Right renal pelvis (tissue), 4 donors: ENCODE measurements at places on chromosomes 13 and 19.

DNA sequence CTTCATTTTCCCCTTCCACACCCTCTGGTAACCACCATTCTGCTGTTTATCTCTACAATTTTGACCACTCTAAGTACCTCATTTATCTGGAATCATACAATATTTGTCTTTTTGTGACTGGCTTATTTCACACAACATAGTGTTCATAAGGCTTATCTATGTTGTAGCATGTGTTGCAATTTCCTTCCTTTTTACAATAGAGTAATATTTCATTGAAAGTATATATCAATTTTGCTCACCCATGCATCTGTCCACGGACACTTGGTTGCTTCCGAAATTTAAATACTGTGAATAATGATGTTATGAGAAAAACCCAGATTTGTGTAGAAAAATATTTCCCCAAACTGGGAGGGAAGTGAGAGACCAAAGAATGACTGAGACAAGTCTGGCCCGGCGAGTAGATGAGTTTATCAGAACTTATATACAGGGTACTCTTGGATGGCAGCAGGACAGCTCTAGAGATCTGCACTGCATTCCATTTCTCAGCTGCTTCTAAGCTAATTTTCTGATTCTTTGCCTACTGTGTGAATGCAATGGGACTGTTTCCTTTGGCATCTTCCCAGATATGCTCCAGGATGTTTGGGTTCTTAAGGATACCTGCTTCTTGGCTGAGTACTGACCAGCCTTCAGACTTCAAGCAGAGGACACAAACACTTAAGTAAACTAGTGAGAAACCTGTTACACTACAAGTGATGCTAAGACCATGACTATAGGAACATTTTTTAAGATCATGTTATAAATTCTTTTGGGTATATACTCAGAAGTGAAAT is 834.0 kb upstream of the PCDH9 start:
- no peak for DNase-seq

DNA sequence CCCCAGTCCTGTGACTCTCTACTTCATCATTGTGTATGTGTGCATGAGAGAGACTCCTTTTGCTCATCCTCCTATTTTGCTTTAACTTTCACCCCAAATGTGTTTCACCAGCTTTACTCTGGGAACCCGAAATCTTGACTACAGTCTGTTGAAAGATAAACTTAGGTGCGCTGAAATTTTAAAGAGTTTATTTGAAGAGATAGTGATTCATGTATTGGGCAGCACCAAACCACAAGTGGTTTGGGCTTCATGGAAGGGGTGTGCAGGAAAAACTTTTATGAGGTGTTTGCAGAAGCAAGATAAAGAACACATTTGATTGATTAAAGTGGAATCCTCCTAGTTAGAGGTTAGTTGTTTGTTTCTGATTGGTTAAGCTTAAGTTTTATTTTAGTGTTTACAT is 50.8 kb upstream of the RFC3 start:
- no peak for DNase-seq

DNA sequence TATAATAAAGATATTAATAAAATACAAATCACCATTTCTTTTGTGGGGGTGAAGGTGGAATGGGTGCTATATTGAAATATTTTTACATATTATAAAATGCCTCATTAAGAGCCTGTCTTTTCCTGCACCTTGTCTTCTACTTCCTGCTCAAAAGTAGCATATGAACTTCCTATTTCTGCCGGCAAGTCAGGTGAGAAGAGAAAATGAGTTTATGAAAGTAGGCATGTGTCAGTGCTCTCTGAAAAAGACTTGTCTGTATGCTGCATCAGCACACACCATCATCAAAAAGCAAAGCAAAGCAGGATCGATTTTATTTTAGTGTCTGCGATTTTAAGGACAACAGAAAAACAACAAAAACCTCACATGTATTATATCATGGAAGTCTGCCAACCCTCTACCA is 114.2 kb downstream of the RAP2A start:
- DNase-seq: no peak

- DNase-seq: no peak
Measured at GRCh38 chr19:9673912-9674662, 813 bp downstream of the ZNF562 start.

DNA sequence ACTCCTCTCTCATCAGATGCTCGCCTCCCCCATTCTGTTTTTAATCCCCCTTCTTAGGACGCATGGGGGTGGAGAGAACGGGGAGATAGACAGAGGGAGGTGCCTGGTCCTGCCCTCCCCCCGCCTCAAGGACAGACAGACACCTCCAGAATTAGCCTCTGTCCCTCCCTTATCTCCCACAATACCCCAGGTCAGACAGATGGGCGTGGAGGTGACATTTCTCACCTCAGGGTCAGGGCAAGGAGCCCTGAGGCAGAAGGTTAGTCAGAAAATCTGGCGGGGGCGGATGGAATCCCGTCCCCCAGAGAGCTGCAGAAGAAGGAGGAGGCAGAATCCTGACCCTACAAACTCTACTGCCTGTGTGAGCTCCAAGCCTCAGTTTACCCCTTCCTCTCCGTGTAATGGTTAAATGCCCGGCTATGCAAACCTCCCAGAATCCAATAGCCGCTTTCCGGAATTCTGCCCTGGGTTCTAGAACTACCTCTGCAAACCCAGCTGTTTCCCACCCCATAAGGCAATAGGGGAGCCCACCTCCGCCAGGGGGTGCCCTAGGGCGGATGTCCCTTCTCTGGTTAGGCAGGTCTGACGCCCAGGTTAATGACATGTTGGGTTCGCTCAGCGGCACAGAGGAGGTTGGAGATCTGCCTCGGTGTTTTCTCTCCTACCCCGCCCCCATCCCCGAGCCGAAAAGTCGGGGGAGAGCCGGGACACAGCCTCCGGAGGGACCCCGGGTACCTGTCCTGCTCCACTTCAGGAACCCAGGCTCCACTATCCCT is 900 bp downstream of the PPP1R13L start:
- DNase-seq: no peak

GRCh38 chr19:50162988-50163387 is at the start of gene IZUMO2:
Gene IZUMO2 (minus strand): TSS chr19:50163281. CDS start chr19:50163194, 87 bp downstream.
- DNase-seq: no peak

- DNase-seq: no peak
Measured at GRCh38 chr13:44573071-44573470, 3.1 kb downstream of the TSC22D1 start.

GRCh38 chr13:111354789-111355188 is 34.3 kb downstream of the TEX29 start:
- no peak for DNase-seq

DNA sequence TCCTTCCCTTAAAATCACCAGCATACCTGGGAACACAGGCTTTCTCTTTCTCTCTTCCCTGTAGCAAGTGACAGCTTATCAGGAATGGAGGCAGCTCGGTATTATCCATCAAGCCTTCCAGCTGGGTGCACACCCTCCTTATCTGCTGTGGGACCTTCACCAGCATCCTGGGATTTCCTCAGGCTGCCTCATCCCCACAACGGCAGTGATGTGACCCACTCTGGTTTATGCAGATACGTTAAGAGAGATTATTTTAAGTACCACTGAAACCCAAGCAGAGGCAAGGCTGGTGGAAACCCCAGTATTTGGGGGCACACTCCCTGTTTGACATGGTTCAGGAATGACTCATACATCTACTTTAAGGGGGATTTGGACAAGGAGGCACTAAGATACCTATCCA is 192.1 kb downstream of the TM9SF2 start:
- DNase-seq: no peak

DNA sequence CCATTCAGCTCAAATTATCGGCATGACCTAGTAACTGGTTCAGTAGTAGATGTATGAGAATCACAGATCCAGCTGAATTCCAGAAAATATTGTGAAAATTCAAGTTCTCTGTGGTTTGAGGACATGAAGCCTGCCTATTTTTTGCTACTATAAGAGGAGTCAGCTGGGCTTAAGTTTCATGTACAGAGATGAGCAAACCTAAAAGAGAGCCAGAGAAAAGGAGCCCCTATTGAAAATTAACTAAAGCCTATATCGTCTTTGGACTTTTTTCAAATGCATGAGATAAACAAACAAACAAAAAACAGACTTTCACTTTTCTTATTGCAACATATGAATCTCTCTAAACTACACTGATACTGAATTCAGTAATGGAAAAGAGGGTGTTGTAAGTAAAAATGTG is 106.8 kb upstream of the SPRY2 start:
- DNase-seq: no peak

DNA sequence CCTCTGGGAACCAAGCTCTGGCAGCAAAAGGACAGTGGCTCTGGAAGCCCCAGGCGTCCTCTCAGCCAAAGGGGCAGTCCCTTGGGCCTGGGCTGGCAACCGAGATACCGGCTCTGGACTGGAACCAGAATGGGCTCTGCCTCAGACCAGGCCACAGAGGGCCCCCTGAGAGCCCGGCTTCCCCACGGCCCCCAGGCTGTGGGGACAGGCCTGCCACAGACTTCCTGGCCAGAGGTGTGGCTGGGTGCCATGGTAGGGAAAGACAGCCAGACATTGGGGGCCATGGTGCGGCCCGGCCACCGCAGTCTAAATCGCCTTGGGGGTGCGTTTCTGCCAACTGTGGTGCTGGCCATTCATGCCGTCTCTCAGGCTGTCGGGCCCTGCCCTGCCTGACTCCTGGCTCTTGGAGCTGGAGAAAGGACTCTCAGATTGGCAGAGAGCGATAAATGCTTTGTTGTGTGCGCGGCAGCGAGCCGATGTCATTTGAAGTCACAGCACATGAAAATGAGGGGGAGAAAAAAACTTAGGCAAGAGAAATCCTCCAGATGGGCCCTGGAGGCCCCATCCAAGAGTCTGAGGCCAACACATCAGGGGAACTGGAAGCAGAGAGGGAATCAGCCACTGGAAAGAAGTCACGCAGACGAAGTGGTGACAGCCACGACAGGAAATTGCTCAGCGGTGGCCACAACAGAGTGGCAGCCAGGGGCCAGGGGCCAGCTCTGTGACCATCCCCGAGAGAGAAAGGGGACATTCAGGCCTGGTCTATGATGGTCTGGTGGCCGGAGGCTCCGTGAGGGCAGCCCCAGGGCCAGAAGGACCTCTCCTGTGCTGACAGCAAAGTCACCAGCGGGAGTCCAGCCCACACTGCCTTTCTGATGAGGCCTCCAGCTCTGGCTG is 26.5 kb downstream of the SH3GL1 start:
- DNase-seq: no peak

DNA sequence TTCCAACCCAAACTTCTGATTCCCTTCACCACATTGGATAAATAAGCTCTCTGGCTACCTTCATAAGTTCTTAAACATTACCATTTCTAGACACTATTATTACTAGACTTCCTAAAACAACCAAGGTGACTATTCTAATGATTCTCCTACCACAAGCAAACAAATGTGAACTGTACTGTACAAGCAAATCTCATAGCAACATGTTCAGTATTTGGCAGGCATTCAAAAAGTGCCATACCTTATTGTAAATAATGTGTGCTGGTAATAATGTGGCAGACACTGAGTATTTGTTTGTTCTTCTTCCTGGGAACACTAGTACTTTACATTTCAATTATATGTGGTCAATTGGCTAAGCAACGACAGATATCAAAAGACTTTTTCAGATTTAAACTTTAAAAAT is 986.0 kb upstream of the SPRY2 start:
- no peak for DNase-seq

GRCh38 chr19:32570081-32570785 is 10.8 kb upstream of the PDCD5 start:
- peak; percentile 41 for DNase-seq

GRCh38 chr19:17385878-17386611 is 8.0 kb downstream of the CCDC194 start:
- no peak for DNase-seq

GRCh38 chr13:90197722-90198121 is 1149.8 kb upstream of the MIR17HG start:
- DNase-seq: no peak

- DNase-seq: no peak
Measured at GRCh38 chr19:6482343-6482686, 728 bp upstream of the DENND1C start.

DNA sequence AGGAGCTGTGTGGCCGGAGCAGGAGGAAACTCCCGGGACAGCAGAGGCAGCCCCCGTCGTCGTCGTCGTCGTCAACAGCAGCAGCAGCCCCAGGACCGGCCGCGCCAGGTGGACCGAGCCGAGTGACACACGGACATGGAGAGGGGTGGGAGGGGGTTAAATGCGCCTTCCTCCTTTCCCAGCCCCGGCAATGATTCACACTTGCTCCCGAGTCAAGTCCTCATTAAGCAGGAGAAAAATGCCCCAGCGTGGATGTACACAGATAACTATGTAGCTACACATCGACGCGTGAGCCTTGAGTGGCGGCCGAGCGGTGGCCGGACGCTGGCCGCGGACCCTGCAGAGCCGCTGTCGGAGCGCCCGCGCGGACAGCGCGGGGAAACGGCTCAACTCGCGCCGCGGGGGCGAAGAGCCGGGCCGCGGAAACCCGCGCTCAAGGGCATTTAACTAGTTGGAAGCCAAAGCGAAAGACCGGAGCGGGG is 645 bp downstream of the UBL3 start:
- peak; percentile 38 for DNase-seq

DNA sequence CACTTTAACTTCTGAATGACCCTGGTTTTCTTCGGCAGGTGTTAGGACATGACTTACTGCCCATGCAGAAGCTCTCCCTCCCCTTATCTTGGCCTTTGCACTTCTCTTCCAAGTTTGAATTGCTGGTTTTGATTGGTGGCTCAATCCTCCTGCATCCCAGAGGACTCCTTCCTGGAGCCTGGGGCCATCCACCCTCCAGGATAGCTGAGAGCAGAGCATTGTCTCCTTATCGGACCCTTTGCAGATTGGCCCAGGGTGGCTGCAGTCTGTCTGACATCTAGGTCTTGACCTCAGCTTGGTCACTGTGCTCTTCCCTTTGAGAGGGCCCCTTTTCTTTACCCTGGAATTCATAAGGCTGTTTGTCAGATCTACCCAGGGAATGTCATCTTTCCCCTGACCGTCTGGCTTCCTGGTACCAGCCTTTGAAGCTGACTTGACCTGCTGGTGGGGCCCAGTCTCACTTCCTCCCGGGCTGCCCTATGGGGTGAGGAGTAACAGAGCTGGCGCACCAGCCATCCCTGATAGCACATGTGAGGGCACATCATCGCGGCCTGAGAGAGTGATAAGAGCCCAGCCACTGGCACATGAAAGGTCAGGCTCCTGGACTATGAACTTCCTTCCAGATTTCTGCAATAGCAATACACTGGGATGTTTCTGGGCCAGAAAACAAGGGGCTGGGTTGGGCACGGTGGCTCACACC is 172.9 kb upstream of the UBL3 start:
- no peak for DNase-seq

DNA sequence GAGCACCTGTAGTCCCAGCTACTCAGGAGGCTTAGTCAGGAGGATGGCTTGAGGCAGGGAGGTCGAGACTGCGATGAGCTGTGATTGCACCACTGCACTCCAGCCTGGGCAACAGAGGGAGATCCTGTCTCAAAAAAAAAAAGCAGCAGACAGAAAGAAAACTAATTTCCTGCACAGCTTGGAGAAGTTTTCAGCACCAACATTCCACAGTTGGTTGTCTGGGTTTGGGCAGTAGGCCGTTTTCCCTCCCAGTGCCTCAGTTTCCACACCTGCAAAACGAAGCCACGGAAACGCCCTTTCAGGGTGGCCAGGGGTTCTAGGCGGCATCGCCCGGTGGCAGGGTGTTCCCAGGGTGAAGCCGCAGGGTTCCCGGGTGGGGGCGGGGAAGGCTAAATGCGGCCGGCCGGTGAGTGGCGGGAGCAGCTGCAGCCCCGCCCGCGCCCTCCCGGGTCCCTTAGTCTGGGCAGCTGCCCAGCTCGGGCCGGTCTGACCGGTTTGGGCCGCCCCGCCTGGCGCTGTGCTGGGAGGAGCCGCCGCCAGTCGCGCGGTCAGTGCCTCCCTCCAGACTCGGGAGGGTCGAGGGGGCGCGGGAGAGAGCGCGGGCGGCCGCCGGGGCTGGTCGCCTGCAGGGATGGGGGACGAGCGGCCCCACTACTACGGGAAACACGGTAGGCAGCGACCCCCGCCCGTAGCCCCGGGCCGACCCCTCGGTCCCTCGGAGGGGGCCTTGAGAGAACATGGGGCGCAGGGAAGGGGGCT is at the start of gene SLC44A2:
TSS of gene SLC44A2 (plus strand) at position 551 of the 759 bp plus-strand sequence. CDS start at position 632, 81 bp downstream.
- DNase-seq: peak; percentile 80

GRCh38 chr13:107348471-107348870 is 780.5 kb upstream of the ARGLU1 start:
- no peak for DNase-seq
